Nucleus accumbens (tissue), 56 donors: ENCODE measurements at places on chromosomes 11 and 22.

DNA sequence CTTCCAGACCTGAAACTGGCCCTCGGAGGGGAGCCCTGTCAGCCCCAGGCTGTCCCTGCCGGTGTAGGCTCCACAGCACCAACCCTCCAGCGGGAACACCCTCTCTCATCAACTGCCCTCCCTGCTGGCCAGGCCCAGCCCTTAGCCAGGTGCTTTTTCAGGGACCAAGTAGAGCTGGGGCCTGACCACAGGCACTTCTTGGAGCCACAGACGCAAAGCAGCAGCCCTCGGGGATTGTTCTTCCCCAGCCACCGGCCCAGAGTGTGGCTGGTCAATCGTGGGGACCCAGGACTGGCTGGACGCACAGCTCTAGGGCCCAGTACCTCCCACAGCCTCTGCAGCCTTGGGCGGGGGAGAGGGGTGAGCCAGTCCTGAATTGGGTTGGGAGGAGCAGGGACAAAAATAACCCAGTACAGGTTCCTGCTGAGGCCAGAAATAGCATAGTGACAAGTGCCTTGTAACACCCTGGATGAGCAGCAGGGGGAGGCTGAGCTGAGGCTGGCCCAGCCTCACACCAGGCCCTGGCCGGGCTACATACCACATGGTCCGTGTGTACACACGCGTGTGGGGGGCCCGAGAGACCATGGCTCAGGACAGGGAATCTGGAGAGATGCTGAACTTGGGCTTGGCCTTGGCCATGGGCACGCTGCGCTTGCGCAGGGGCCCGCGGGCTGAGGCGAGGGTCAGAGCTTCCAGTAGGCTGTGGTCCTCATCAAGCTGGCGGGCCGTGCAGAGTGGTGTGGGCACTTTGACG, 2.0 kb downstream of the KCNJ11 start:
- DNase-seq: no peak

DNA sequence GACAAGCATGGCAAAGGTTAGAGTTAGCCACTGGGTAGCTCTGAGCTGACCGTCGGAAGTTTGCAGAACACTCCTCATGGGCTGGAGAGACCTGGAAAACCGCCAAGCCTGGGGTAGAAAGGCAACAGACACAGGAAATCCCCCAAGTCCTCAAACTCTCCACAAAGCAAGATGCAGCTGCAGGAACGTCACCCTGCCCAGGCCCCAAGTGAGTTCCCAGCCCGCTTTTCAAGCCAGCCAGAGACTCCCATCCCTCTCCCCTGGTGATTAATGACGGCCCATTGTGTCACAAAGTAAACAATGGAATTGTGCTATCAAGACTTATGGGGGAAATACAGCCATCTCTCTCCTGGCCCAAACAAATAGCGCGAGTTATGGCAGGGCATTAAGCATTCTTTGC, 633.0 kb downstream of the TBC1D22A start:
- no peak for DNase-seq

GRCh38 chr11:34242037-34242625, 115.7 kb downstream of the ABTB2 start:
- DNase-seq: no peak

GRCh38 chr11:62682518-62682917, 3.6 kb upstream of the UBXN1 start:
- no peak for DNase-seq

DNA sequence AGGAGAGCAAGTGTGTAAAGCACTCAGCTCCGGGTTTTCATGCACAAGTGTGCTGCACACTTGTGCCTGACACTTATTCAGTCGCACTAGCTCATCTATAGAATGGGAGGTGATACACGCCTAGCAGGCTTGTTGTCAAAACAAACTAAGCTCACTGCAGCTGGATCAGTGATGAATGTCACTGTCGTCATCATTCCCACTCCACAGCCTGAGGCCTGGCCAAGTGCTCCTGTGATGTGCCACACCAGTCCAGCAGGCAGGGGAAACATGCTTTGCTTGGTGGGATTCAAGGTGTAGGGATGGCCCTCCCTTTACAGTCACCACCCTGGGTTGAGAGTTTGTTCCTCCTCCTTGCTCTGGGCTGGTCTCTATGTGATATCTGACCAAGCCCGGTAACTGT, 6.8 kb downstream of the MPST start:
- no peak for DNase-seq

DNA sequence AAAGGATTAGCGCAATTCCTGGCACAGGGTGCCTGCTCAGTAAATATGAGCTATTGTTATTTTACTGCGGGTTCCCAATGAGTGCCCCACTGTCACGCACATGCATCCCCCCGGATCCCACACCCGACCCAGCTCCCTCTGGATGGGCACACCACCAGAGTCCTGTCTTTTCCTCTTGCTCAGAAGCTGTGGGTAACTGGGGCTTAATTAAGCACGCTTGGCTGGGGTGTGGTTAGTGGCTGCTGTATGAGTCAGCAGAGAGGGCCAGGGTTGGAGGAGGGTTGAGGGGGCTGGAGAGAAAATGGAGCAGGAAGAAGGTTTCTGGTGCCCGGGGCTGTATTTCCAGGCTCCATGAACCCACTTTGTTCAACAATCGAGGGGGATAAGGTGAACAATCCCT, 30.3 kb upstream of the NECTIN1 start:
- DNase-seq: no peak

- DNase-seq: no peak
These were observed 96.2 kb downstream of the PDHX start for GRCh38 chr11:35012467-35013191.

- DNase-seq: no peak
These were observed 427.5 kb downstream of the METTL15 start for GRCh38 chr11:28535677-28536076.

DNA sequence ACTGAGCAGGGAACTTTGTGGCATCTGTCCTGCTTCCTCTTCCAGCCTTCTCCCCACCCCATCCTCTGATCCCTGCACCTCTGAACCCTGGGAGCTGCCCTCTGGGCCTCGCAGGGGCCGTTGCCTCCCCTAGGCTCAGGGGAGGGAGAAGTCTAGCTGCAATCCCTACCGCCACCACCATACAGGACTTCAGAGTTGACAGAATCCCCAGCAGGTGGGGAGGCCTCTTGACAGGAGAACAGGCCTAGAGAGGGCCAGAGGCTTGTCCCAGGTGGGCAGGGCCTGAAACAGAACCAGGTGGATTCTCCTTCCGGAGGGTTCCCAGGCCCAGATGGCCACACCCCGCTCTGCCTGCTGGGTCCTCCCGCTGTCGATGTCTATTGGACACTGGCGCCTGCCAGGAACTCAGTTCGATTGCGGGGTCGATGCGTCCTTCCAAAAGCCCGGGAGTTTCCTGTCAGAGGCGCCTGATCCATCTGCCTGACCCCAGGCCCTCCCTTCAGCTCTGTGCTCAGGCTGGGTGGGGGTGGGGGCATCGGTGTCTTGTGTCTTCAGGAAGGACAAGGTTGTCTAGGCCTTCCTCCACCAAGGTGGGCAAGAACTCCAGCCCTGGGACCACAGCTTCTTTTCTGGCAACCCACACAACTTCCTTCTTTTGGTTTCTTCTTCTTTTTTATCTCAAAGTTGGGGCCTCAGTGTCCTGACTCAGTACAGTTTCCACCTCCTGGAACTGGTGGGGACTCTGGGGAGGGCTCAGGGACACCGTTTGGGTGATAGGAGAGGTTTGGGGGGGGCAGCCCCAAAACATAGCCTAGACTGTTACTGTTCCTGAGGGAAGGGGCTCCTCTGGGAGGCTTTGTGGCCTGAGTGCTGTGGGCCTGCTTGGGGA, 6.4 kb downstream of the STARD10 start:
- no peak for DNase-seq
